ENCODE measurements at places on chromosomes 16 and 17. TPM values are rescaled to one million over a fixed set of nuclear protein-coding genes. Genes with fewer than 3 reads are reported as not detected.

- no peak for DNase-seq
These were observed 36.8 kb downstream of the WDR45B start for GRCh38 chr17:82611140-82612058.

- no peak for DNase-seq
These were observed 84.6 kb downstream of the N4BP1 start for GRCh38 chr16:48525201-48526057.

The SLC25A11 gene
- 30.4 TPM for total RNA-seq

The OR3A3 gene
- total RNA-seq = not detected

DNA sequence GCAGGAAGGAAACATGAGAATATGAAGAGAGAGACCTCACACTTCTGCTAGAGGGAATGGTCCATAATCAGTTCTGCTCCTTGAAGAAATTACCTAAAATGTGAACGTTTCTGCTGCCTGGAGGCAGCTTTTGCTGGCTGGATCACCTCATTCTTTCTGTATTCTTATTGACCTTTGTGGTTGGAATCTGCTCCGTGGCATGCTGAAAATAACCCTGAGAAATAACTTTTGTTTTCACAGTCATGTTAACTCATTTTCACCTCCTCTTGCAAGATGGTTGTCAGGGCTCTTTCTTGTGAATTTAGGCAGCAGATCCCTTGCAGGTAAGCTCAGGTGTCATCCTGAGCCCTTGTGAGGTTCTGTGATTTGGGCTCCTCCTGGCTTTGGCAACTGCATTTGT, 70.2 kb downstream of the IRF8 start:
- no peak for DNase-seq
